ENCODE measurements at places on chromosomes 5 and 9.

- DNase-seq = no peak
These were observed 364.2 kb downstream of the OSTF1 start for GRCh38 chr9:75452512-75452911.

DNA sequence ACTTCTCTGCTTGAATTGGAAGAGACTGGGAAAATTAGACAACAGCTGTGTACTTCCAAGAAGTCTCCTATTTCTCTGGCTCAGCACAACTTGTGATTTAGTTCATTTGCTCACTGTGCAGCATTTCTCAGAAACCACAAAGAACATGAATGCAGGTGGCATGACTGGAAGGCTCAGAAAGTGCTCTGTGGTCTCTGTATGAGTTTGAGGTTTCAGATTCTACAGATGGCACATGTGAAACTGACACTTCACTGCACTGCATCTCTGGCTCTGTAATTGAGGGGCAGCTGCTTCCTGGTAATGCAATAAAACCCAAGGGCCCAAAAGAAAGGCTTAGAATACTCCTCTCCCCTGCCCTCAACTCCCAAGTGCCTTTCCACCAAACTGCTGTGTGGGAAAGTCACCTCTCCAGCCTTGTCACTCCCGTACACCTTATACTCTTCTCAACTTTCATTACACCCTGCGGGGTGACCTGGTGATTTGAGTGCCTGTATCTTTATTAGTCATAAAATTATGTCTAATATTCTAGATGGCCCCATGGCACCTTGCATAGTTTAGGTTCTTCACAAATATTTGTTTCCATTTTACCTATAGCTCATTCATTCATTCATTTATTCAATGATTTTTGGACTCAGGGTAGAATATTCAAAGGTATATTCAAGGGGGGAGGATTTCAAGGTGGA, 82.5 kb downstream of the ESM1 start:
- DNase-seq = peak; percentile 78

GRCh38 chr5:35320029-35320428, 89.7 kb upstream of the PRLR start:
- no peak for DNase-seq

DNA sequence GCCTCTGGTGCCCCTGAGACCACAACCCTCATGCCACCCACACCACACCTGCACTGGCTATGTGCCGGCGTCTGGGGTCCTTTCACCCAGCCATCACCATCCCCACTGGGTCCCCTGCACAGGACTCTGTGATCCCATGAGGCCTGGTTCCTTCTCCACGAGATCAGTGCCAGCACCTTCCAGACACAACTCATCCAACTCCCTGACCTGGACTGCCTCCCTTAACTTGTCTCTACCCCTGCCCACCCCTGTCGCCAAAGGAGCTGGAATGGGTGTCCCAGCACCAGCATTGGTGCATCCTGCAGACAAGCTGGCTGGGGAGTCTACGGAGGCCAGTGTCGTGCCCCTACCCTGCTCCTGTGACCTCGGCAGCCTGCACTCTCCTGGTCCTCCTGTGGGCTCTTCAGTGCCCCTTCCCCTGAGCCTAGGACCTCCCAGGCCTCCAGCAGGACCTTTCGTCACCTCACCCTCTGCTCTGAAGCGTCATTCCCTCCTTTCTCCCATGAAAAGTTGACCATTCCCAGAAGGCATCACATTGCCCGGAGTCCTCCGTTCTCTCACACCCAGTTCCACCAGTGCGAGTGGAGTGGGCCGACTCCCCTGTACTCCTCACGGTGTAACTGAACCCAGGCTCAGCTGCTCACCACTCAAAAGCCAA, 87.7 kb downstream of the NSUN2 start:
- no peak for DNase-seq

DNA sequence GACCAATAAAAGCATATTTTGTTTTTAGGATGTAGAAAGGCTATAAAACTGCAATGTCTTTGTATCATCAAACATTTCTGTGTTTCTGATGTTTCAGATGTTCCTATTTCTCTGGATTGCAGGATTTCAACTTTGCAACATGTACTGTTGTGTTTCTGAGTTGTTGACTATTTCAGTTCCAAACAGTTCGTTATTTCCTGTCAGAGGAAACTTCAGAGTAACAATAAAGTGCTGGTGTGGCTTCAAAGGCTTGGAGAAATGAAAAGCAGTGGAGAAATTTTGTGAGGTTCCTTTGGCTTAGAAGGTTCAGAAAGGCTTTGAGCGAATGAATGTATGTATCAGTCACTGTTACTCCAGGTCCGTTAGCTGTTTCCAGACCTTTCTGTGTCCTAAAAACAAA, 17.2 kb downstream of the TJP2 start:
- no peak for DNase-seq

GRCh38 chr9:101836021-101836420, 97.6 kb upstream of the GRIN3A start:
- no peak for DNase-seq

GRCh38 chr5:159427180-159428012, 97.1 kb upstream of the IL12B start:
- no peak for DNase-seq

DNA sequence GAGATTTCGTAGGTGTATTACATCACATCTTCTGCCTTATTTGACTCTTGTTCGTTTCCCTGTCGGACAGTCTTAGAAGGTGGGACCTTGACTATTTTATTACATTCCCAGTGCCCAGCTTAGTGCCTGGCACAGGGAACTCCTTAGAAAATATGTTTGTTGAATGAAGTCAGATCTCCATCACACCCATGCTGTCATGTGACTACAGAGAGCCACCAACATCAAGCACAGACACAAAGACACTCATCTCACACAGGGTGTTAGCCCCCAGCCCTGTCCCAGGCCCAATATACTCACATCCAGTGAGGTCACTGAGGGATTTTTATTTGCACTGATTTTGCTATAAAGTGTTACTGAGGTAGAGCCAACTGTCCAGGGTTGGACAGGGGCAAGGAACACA, 692 bp upstream of the SRA1 start:
- no peak for DNase-seq

GRCh38 chr5:98517560-98518366, 255.7 kb upstream of the RGMB start:
- DNase-seq = no peak

DNA sequence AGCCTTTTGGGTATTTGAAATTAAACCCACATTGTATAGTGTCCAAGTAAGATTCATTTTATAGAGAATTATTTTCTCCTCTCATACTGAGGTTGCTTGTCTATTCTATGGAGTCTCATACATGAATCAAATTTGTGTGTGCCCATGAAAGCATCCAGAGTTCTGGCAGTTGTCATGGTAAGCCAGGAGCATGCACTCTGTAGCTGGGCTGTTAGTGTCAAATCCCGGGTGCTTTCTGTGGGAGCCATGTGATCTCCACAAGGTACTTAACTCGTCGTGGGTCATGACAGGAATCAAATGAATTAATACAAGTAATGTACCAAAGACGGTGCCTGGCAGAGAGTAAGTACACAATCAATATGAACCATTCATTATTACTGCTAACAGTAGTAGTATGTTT, 58.7 kb downstream of the FBXL7 start:
- DNase-seq = no peak

DNA sequence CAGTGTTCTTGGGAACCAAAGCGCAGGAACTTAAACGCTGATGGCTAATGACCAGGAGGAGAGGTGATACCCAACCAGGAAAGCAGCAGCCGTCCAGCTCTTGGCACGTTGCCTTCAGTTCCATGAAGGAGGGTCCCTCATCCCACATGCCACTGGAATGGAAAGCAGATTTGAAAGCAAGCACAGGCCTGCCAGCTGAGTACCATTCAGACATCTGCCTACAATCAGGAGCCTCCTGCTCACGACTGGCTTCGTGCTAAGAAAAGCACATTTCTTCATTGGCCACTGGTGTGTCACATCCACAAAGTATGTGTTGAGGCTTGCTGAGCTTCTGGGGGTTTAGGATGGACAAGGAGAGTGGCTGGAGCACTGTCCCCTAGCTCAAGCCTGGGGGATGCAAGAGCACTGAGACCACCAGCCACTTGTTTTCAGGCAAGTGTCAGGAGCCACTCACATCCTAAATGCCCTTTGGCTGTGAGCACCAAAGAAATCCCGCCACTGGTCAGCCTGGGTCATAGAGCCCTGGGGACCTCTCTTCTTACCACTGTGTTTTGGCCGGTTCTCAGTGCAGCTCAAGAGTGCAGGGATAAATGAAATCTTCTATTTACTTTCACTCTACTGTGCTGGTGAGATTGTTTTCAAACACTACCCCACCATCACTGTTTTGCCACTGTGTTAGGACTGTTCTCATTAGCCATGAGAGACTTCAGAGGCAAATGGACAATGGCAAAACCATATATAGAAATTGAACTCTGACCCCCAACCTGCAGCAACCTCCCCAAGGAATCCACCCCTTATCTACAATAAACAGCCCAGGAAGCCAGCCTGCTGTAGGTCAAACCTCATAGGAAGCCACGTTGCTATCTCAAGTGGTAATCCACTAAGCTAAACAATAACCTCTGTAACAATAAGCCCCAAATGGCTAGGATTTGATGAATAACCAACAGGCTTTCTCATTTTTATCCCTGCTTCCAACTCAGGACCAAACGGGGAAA, 58.3 kb downstream of the MTX3 start:
- DNase-seq = peak; percentile 61

- DNase-seq = no peak
These were observed 11.2 kb downstream of the ITGA1 start for GRCh38 chr5:52798938-52799337.

- no peak for DNase-seq
These were observed 78.0 kb downstream of the ARHGAP26 start for GRCh38 chr5:142847898-142848790.

GRCh38 chr9:37083654-37084053, 36.7 kb upstream of the ZCCHC7 start:
- DNase-seq = no peak

- DNase-seq = no peak
These were observed 30.9 kb downstream of the GALNT10 start for GRCh38 chr5:154221371-154221896.

GRCh38 chr9:117035546-117035945, 348.4 kb downstream of the TRIM32 start:
- no peak for DNase-seq

DNA sequence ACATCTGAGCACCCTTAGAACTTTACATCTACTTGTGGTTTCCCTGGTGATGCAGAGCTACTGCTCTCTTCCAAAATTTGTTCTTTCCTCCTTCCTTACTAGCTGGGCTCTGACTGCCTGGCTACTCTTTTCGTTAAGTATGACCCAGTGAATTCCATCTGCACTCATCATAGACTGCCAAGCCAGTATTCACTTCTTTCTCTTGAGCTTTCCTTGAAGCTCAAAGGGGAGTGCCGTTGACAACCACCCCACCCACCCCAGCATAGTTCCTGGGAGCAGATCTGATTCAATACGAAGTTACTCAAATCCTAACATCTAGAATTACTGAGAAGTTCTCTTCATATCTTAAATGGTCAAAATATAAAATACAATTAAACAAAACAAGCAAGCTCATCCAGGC, 190.5 kb downstream of the ADAMTS12 start:
- DNase-seq = no peak

DNA sequence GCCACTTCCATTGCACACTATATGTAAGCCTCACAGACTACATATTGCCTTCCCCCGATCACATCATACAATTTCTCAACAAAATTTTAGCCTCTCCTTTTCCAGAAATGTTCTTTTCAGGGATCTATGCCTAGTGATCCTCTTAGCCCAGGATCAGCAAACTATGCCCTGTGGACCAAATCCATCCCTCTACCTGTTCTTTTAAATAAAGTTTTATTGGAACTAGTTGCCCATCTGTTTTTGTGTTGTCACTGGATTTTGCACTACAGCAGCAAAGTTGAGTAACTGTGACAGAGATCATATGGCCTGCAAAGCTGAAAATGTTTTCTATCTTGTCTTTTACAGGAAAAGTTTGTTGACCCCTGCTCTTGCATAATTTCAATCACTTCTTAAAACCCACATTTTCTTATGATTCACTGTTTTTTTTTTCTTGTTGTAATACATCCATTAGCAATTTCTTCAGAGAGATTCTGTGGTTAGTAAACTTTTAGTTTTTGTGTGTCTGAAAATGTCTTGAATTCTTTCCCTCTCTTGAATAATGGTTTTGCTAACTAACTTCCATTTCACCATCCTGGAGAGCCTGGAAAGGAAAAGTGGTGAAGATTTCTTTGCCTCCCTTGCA, 7.1 kb downstream of the TXNDC8 start:
- DNase-seq = no peak

GRCh38 chr5:61455179-61456006, 123.3 kb downstream of the ZSWIM6 start:
- DNase-seq = no peak

DNA sequence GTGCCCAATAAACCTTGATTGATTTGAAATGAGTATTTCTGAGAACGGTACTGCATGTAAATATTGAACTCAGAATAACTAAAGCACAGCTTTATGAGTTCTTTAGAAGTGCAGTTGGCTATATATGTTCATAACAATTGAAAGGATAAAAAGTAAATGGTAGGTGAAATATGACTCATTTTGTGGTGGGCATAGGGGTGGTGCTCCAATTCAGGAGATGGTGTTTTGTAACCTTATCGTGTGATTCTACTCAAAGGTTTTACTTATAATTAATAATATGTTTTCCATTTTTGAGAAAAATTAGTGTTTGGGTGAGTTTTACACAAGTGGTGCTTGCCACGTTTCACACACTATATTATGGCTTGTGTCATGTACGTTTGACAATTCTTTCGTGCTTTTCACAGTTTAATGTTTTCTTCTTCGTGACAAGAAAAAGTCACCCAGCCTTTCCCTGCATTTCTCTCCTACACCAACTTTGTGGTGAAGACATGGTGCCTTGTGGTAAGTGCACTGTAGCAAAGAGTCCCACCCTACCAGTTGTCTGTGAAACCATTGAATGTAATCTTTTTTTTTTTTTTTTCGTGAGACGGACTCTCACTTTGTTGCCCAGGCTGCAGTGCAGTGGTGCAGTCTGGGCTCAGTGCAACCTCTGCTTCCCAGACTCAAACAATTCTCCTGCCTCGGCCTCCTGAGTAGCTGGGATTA, 492.5 kb upstream of the SGCD start:
- DNase-seq = no peak

DNA sequence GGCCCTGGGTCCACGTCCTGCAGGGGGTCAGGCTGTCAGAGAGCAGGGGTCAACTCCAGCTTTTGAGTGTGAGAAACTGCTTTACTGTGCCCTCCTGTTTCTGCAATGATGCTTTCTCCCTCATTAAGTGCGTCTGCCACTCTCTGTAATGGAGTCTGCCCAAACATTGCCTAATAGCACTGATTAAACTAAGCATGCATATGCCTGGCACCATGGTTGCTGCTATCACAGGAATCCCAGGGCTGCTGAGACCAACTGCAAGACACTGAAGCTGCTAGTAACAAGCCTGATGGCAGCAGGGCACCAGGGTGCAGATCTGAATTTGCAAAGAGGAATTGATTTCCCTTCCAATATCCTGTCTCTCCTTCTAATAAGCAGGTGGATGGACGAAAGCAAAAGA, 125.3 kb downstream of the SLC24A2 start:
- no peak for DNase-seq

DNA sequence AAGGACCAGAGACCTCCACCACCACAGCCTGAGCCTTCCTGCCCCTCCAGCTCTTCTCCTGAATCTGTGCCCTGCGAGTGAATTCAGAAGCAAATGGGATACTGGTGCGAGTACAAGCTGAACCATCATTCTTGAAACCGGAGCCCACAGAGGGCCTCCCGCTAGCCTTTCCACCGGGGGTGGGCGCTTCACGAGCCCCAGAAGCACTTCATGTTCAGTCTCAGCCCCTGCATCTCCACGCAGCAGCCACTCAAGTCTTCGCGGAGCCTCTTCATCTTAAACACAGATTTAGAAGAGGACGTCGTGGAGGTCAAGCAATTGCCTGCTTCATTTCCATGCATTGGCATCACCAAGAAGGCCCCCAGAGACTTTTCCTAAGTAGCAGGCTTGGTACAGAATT, 26.0 kb upstream of the OLFM1 start:
- DNase-seq = no peak
